ENCODE measurements at places on chromosomes 7 and 10.

- DNase-seq, result no peak
Measured at GRCh38 chr7:148478551-148478950, 112.0 kb upstream of the C7orf33 start.

- no peak for DNase-seq
Measured at GRCh38 chr7:137958470-137959431, 43.1 kb downstream of the CREB3L2 start.

DNA sequence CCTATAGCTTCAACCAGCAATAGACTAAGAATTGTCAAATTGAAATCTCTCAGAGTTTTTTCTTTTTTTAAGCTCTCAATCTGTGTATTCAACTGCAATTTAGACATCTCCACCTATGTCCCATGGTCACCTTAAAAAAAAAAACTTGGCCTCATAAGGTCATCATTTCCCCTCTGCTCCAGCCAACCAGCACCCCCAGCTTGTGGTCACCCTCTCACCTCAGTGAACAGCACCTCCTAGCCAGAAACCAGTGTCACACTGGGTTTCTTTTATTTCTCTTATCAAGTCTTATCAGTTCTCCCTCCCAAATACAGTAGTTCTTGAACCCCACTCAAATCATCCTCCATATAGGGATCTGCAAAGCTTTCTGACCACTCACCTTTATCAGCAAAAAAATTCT is 4.0 kb downstream of the ITGB1 start:
- no peak for DNase-seq

GRCh38 chr7:2807845-2808772 is 36.0 kb downstream of the GNA12 start:
- DNase-seq, result no peak

GRCh38 chr7:67725423-67725822 is 728.8 kb downstream of the TYW1 start:
- no peak for DNase-seq

- DNase-seq, result no peak
Measured at GRCh38 chr10:110006358-110007160, 1.2 kb upstream of the ADD3 start.

DNA sequence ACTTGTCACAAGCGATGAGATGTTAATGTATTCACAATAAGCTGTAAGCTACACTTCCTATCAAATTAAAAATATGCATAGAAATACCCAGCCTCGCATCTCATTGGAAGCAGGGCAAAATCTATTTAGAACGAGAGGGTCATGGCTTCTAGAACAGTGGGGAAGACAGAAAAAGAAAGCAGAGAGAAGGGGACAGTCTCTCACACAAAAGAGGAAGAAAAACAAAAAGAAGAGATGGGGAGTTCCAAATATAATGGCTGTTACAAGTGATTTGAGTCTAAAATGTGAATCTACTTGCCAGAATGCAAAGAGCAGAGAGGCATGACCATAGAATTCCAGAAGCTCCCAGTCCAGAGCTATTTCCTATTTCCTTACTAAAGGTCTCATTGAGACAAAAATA is 13.8 kb downstream of the LRRN3 start:
- no peak for DNase-seq

- no peak for DNase-seq
Measured at GRCh38 chr7:66696774-66697191, 43.8 kb upstream of the RABGEF1 start.

- DNase-seq, result no peak
Measured at GRCh38 chr7:101869901-101870290, 52.5 kb downstream of the CUX1 start.

- DNase-seq, result no peak
Measured at GRCh38 chr7:88040694-88041093, 106.6 kb downstream of the ADAM22 start.

DNA sequence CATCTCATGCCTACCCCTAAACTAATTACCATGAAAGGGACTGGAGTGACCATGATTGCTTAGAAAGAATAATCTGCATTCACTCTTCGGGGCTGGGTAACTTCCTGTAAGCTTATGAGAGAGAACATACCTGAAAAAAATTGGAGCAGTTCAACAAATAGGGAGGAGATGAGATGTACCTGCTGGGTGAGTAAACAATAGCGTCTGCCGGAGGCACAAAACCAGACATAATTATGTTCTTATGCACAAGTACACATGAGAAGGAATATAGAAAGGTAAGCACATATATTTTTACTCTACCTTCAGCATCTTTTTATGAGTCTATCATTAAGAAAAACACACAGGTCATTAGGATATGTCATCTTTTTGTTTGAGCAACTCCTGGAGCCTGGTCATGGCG is 224.6 kb upstream of the FERD3L start:
- no peak for DNase-seq

DNA sequence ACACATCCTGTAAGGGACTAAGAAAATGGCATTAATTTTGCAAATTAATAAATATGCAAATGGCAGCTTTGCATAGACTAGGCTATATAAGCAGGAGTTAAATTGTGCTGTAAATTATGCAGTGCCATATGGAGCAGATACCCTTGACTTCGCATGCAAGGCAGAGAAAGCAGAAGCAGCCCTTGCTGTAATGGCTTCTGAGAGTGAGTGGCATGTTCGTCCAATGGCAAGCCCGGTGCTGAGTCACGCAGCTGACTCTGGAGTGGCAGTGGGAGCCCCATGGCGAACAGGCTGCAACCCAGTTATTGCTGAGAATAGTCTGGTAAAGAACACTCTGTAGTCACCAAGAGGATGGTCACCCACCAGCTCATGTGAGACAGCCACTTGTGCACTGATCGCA is 1186.5 kb downstream of the TYW1 start:
- DNase-seq, result no peak

- DNase-seq, result no peak
Measured at GRCh38 chr7:28155964-28156363, 24.6 kb downstream of the JAZF1 start.

DNA sequence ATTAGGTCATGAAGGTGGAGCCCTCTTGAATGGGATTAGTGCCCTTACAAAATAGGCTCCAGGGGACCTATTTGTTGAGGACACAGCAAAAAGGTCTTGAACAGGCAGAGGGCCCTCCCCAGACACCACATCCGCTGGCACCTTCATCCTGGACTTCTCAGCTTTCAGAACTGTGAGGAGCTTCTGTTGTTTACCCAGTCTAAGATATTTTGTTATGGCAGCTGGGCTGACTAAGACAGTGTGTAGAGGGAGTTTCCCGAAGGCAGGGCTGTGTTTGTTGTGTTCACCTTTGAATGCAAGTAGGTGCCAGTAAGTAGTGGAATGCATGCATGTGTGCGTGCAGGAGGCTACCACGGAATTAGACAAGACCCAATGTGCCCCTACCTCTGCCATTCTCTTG is 106.7 kb downstream of the PTPRE start:
- no peak for DNase-seq

DNA sequence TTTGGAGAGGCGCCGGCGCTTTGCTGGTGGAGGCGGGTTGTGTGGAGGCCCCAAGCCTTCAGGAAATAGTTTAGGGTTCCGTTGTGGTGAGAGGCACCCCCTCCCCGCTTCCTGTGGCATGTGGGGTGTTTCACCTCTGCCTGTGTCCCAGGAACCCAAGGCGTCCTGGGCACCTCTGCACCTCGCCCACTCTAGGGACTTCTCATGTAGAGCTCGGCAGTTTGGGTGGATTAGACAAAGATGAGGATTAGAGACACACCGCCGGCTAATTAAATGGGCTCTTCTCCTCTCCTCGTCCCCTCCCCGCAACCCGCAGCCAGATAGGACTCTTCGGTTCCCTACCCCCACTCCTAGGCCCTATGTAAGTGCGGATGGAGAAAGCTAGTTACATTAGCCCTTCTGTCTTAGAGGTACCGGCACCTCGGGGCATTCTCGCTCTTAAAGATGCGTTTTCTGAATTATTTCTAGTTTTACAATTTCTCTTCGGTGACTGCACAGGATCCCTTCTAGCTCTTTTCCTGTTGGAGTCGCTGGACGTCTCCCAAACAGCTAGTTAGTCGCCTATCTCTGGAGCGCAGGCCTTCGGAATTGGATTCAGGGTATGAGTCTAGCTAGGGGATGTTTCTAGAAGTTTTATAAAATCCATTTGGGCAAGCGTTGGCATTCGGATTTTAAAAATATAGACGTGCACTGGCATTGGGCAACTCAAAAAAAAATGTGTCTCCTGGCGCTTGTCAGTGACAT is 7.8 kb downstream of the PTF1A start:
- no peak for DNase-seq

DNA sequence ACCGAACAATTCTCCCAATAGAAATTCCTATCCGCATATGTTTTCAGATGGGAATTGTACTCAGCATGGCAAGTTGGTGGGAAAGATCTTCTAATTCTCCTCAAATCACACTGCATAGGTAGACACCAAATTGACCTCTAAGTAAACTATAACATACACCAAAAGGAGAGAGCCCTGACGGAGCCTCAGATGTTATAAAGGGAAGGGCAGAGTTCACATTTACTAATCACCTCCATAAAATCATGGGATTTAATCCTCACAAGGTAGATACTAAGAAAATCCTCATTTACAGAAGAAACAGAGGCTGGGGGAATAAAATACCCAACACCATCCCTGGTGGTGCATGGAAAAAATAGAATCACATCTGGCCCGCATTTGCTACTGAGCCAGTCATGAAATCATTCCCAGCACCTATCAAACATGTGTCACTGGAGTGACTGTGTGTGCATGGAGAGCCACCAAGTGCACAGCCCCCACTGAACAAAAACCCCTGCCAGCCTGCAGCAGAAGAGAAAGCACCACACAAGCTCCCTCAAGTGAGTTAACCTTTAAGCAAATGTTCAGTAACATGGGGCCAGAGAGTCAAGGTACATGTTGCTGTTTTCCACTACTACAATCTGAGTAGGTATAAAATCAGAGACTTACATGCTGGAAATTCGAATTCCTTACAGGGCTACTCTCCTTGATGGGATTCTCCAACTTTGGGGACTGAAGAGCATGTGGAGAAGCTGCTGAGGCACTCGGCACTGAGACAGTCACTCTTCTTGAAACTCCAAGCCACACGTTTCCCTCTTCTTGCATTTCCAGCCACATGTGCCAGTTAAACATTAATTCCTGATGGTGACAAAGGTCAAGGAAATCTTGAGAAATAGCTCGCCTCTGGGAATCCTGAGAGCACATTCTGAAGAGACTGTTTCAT is at the start of gene DDC:
DDC (minus strand) TSS at position 766 of the 919 bp plus-strand sequence. CDS start 21,320 bp downstream, outside the sequence.
- no peak for DNase-seq

- DNase-seq, result no peak
Measured at GRCh38 chr10:11886851-11887250, 63.7 kb downstream of the PROSER2 start.

- no peak for DNase-seq
Measured at GRCh38 chr7:75072981-75073283, 670 bp downstream of the RCC1L start.

DNA sequence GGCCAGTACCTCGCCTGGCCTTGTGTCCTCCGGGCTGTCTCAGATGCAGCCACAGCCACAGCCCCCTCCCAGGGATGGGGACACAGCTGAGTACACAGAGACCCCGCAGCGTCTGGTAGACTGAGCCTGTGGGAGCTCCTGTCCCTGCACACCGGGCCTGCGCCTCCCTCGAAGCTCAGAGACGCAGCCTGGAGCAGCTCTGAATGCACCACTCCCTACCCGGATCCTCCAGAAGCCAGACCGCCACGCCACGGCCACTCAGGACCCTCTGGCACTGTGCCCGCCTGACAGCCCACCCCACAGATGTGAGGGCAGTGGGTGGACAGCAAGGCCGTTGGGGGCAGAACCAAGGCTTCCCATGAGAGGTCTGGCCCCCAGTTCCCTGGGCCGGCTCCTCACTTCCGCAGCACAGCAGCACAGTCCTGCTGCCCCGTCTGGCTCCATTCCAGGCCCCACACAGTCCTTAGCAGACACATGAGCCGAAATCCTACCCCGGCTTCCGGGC is 40.8 kb downstream of the PAPOLB start:
- no peak for DNase-seq

GRCh38 chr7:114083166-114084001 is 164.6 kb upstream of the PPP1R3A start:
- DNase-seq, result no peak

DNA sequence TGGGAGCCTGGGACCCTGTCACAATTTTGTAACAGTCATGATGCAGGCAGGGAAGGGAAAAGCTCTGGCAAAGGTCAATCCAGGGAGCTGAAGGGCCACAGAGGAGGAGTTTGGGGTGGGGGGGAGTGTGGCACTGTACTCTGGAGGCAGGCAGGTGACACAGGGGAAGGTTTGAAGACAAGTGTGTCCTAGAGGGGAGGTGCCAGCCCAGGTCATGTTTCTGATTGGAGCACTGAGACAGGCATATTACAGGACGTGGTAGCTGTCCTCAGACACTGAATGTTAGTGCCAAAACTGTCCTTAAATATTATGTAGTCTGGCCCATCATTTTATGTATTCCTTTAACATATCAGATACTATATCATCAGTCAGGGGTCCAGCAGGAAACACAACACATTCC is 75.6 kb upstream of the LRRC4 start:
- DNase-seq, result no peak

DNA sequence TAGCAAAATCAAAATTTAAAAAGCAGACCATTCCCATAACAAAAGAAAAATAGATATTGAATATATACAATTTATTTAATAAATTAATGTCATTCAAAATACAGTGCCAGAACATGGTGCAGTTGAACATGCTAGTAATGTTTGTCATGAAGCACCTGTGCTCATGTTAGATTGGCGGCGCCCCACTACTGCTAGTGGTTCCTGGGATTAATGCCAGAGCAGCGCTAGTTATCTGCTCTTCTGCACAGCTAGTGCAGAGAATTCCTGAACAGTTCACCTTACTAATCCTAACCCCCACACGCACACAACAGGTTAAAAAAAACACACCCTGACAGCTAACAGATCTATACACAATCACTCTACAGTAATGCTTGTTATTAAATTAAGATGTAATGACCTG is 23.4 kb downstream of the KBTBD2 start:
- no peak for DNase-seq

DNA sequence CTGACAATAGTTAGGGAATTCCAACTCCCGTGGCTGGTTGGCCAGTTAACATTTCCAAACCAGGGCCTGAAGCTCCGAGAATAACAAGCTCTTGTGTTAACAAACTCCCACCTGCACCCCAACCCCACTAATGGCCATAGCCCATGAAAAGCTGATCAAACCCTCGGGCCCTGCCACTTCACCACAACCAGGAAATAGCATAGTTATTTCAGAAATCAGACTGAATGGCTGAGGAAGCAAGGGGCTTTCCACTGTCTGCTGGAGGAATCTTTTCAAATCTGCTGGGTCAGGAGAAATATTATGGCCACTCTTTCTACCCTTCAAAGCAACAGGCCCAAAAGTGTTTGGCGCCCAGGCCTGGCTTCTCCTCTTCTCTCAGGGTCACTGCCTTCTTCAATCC is 145.6 kb downstream of the GLCCI1 start:
- no peak for DNase-seq

GRCh38 chr10:133010095-133010842 is 67.9 kb upstream of the CFAP46 start:
- no peak for DNase-seq

DNA sequence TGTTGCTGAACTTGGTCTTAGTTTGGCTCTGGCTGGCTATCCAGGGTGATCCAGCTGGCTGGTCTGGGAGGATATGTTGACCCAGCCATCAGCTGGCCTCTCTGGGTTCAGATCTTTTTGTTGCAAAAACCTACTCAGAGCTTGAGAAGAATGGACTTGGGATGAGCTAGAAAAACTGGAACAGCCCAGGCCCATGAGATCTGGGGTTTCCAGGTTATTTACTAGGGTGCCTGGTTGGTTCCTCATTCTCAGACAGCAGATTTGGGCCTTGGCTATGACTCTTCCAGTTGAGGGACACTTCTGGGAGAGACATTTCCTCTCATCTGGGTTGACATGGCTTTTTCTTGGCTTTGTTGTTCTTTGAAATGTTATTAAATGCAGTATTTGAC is 116.6 kb downstream of the ADCY1 start:
- no peak for DNase-seq

Measured in cortex of kidney (tissue), 1 donor.